Left renal cortex interstitium (tissue), 4 donors: ENCODE measurements at places on chromosomes 6 and 20. TPM values are rescaled to one million over a fixed set of nuclear protein-coding genes. Genes with fewer than 3 reads are reported as not detected.
A peak's percentile ranks its signal among the peaks of the same experiment; 100 is the strongest.

- no peak for DNase-seq
Measured at GRCh38 chr20:47455133-47456040, 46.3 kb upstream of the NCOA3 start.

Gene LPA
- polyA plus RNA-seq: 0.28 TPM

Gene CBFA2T2
- 22.2 TPM for polyA plus RNA-seq

GRCh38 chr6:137731960-137732616, 135.0 kb upstream of the TNFAIP3 start:
- no peak for DNase-seq

Gene LY6G6F
- polyA plus RNA-seq: 0.81 TPM

Gene SMOC2
- 38.2 TPM for polyA plus RNA-seq

GRCh38 chr6:139863346-139863745, 488.9 kb upstream of the CITED2 start:
- no peak for DNase-seq

Gene SNAP91
- 0.68 TPM for polyA plus RNA-seq

DNA sequence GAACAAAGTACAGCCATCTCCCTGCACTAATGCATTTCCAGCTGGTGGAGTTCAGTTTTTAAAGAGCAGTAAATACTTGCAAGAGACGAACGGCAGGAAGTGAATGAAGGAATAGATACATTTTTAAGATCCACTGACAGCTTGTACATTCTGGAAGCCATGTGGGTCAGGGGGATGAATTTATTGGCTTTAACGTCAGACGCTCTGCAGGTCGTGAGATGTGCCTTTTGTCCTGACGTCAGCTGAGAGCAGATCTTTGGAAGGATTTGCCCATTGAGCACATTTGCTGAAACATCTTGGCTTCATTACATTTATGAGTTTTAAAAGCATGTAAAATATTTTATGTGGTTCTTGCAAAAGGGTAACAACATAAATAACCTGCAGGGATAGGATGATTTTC, 29.5 kb upstream of the SALL4 start:
- DNase-seq: peak; percentile 27

GRCh38 chr6:6840831-6841291, 252.3 kb downstream of the LY86 start:
- DNase-seq: no peak

- no peak for DNase-seq
Measured at GRCh38 chr6:56840467-56841380, 114.2 kb upstream of the BEND6 start.

DNA sequence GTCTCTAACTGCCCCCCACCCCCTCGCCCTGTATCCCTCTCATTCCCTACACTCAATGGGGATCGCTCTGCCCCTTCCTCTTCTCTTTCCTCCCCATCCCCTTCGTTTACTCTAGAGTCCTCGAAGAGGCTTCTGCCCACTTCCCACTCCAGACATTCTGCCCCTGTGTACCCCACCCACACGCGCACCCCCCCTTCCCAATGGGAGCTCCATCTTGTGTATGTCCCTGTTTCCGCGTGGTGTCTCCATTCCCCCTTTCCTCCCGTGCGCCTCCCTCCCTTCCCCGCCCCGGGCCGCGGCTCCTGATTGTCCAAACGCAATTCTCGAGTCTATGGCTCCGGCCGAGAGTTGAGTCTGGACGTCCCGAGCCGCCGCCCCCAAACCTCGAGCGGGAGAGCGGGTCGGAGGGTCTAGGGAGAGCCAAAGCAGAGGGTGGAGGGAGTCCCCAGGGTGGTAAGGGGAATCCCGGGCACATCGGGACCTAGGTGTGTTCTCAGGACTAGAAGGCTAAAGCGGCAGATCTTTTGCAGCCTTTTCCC, 679 bp upstream of the RING1 start:
- peak; percentile 45 for DNase-seq

GRCh38 chr6:68572525-68572924, 62.6 kb upstream of the ADGRB3 start:
- no peak for DNase-seq

- no peak for DNase-seq
Measured at GRCh38 chr6:90284236-90285041, 12.2 kb downstream of the BACH2 start.

Gene KIAA1755
- 5.0 TPM for polyA plus RNA-seq

DNA sequence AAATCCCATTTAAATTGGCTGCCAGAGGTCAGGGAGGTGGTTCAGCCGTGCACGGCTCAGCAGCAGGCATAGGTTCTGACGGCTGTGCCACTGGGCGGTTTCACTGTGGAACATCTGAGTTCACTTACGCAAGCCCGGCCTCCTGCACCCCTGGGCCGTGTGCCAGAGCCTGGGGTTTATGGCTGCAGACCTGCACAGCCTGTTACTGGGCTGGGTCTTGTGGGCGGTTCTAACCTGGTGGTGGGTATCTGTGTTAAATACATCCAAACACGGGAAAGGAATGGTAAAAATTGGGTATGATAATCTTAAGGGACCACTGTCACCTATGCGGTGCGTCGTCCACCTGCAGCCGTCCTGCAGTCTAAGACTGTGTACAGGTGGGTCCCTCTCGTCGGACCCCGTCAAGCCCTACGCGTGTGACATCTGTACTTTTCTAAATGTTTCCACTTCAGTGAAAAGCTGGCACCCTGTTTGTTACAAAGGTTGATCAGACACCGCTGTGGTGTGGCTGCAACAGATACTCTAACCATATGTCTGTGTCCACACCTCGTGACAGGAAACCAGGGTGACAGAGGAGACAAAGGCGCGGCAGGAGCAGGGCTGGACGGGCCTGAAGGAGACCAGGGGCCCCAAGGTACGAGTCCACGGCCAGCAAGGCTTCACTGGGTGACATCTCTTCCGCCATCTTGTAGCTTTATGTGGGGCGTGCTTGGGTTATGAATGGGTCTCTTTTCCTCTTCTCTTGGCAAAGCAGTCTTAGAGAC, 21.5 kb downstream of the COL9A3 start:
- DNase-seq: no peak

DNA sequence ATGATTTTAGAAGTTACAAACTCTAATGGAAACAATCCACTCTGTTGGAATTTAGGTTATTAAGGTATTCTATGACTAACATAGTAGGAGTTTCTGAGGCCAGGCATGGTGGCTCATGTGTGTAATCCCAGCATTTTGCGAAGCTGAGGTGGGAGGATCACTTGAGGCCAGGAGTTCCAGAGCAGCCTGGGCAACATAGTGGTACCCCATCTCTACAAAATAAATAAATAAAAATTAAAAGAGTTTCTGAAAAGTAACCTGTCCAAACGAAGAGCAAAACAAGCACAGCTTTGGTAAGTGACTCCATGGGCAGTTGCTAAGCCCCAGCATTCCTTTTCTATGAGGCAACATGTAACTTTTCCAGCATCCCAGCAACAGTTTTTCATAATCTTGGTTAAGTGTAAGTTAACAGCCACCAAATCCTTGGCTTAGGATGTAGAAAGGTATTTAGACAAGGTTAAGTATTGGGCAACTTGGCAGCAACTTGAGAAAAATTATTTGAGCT, 86.3 kb downstream of the SOX4 start:
- DNase-seq: no peak

DNA sequence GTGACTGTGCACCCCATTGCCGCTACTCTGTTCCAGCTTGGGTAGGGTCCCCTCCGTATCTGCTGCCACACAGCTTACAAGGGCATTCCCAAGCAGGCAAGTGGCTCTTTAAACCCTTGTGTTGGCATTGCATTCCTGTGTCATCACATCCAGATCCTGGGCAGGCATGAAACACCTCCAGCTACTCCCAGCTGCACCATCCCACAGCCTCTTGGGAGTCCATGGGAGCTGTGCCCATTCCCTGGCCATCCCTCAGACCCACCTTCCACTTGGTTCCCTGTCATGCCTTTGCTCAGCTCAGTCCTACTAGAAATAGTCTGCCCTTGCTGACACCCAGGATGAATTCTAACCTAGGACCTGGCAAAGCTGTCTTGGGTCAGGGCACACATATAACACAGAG, 87.7 kb downstream of the PSMG4 start:
- no peak for DNase-seq

Gene MAP3K5
- 7.1 TPM for polyA plus RNA-seq

Gene CD24
- polyA plus RNA-seq: 1,014 TPM

- peak; percentile 48 for DNase-seq
Measured at GRCh38 chr20:6533761-6534479, 233.6 kb upstream of the BMP2 start.

Gene SRMS
- not detected for polyA plus RNA-seq

Gene HLA-DOA
- 4.6 TPM for polyA plus RNA-seq

Gene DEFB124
- polyA plus RNA-seq: not detected

GRCh38 chr6:16239798-16240123, 1.4 kb downstream of the GMPR start:
- DNase-seq: no peak
